ENCODE measurements at places on chromosomes 3 and 15. TPM values are rescaled to one million over a fixed set of nuclear protein-coding genes. Genes with fewer than 3 reads are reported as not detected.

DNA sequence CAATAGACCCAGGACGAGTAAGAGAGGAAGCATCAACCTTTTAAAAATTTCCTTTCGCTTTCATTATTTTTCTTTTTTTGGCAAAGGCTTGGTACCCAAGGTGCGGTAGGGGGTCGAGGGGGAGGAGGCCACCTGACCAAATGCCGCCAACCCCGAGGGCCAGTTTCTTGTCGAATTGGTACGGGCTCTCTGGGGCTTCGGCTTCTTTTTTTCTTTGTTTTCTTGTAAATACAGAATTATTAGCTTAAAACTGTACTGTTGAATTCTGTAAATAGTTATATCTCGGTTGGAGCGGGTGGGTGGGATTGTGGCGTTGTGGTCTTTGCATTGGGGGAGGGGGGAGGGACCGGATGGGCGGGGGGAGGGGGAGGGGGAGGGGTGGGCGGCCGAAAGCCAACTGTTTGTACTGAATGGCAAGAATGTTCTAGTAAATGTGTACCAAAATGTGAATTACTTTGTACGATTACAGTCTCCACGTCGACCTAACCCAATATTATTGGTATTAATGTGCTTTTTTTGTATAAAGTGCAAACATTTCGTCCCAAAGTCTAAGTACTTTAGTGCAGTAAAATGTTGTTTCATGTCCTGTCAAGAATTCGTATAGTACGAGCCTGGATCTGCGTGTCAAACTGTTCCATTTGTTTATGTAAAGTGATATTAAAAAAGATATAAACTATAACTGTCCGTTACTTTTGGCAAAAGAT, 4.7 kb downstream of the ZIC1 start:
- peaks cover 94% of the 10 kb centered on the region for H3K27me3 ChIP-seq
- H3K4me1 ChIP-seq = peaks cover 25% of the 10 kb centered on the region
- no peak for DNase-seq
- peak overlapping the region; percentile 65 for H3K4me3 ChIP-seq
- peaks cover 23% of the 10 kb centered on the region for H3K36me3 ChIP-seq

- H3K4me1 ChIP-seq = peaks cover 24% of the 10 kb centered on the region
- peak; percentile 60 for DNase-seq
- peaks cover 26% of the 10 kb centered on the region for H3K36me3 ChIP-seq
- H3K27ac ChIP-seq = peak overlapping the region; percentile 90
- no peaks in the 10 kb centered on the region for H3K27me3 ChIP-seq
These were observed 1.4 kb downstream of the ST6GAL1 start for GRCh38 chr3:186931532-186932280.

DNA sequence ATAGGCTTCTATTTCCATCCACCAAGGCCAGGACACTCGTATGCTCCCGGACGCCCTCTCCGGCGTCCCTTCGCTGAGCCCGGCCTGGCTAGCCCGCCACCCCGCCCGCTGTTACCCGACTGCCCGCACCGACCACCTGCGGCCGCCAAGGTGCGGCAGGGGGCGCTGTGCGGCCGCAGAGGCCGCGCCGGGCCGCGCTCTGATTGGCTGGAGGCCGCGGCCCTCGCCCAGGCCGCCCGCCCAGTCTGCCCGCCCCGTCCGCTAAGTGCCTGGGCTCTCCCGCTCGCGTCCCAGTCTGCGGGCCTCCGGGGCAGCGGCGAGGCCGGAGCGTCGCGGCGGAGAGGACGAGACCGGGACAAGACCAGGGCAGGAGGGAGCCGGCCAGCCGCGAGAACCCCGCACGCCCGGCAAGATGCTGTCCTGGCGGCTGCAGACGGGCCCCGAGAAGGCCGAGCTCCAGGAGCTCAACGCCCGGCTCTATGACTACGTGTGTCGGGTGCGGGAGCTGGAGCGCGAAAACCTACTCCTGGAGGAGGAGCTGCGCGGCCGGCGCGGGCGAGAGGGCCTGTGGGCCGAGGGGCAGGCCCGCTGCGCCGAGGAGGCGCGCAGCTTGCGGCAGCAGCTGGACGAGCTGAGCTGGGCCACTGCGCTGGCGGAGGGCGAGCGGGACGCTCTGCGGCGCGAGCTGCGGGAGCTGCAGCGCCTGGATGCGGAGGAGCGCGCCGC, at the start of gene SYNM:
Gene SYNM, plus strand, starts transcription at position 293 of the 726 bp plus-strand sequence. Its CDS starts 120 bp downstream, at position 413.
- no peaks in the 10 kb centered on the region for H3K36me3 ChIP-seq
- peaks cover 3% of the 10 kb centered on the region for H3K4me1 ChIP-seq
- H3K27ac ChIP-seq = no peak within 1 kb of the TSS
- DNase-seq = peak; percentile 58
- peaks cover 63% of the 10 kb centered on the region for H3K27me3 ChIP-seq

The CEMIP gene
- total RNA-seq = not detected

The DTX3L gene
- total RNA-seq = 54.9 TPM

The RAB8B gene
- total RNA-seq = 239 TPM
